ENCODE measurements at places on chromosomes 6 and 20. TPM values are rescaled to one million over a fixed set of nuclear protein-coding genes. Genes with fewer than 3 reads are reported as not detected.

Gene SRPK1
- polyA plus RNA-seq: 14.8 TPM

Gene BMP2
- 14.1 TPM for polyA plus RNA-seq

Gene TPBG
- polyA plus RNA-seq: 88.7 TPM

Gene IRAK1BP1
- polyA plus RNA-seq: 2.7 TPM

Gene CRISP3
- 0.65 TPM for polyA plus RNA-seq

Gene ELOVL5
- polyA plus RNA-seq: 54.3 TPM

Gene EGFL8
- 22.8 TPM for polyA plus RNA-seq

- DNase-seq: no peak
These were observed 207.6 kb downstream of the TBC1D7 start for GRCh38 chr6:13120483-13121482.

DNA sequence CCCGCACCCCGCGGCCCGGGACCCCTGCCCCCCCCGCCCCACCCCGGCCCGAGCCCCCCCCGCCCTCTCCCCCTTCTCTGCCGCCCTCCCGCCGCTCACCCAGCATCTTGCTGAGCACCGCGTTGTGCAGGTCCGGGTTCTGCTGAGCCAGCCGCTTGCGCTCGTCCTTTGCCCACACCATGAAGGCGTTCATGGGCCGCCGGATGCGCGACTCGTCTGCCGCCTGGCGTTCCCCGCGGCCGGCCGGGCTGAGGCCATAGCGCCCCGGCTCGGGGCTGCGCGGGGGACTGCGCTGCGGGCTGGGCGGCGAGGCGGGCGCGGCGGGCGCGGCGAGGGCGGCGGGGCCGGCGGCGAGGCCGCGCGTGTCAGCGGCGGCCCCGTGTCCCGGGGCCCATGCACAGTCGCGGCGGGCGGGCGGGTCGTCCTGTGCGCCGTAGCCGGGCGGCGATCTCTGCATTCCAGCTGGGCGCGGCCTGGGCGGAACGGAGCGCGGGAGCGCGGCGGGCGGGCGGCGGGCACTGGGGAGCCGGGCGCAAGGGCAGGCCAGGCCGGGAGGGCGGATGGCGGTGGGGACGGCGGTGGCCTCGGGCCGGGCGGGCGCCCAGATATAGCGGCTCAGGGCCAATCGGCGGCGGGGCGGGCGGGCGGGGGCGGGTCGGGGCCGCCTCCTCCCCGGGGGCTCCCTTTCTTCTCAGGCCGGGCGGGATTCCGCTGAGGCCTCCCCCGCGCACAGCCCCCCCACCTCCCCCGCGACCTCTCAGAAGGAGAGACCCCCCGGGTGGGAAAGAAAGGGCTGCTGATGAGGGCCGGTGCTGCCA is at the start of gene SOX18:
Gene SOX18 (minus strand): TSS at position 580 of the 818 bp plus-strand sequence. CDS start 123 bp downstream, at position 457.
- DNase-seq: no peak

DNA sequence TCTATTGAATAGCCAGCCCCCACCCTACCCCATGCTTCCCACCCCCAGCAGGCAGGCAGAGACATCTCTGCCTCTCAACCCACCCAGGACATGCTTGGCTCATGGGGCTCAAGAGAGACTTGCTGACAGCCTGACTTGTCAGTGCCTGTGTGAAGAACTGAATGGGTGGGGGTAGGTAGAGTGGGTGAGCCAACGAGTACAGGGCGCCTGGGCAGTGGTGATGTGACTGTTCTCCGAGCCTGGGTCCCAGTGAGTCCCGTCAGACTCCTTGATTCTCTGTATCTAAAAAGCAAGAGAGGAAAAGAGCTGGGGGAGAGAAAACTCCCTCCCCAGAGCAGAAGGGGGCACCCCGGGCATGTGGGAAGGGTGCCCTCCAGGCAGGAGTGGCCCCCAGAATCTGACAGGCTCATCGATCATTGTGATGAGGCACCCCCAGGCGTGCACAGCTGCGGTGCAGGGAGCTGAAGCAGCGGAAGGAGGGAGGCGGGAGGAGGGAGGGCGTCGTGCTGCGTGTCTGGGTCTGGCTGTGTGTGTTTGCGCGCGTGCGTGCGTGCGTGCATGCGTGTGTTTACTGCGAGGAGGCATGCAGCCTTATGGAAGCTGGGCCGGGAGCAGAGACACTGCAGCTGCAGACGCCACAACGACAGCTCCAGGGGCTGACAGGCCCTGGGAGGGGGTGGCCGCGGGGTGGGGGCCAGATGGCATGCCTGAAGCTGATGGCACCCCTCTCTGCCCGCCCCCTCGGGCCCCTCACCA is 40.2 kb downstream of the FOXP4 start:
- no peak for DNase-seq

GRCh38 chr20:37295001-37295400 is 5.5 kb downstream of the MANBAL start:
- DNase-seq: no peak

DNA sequence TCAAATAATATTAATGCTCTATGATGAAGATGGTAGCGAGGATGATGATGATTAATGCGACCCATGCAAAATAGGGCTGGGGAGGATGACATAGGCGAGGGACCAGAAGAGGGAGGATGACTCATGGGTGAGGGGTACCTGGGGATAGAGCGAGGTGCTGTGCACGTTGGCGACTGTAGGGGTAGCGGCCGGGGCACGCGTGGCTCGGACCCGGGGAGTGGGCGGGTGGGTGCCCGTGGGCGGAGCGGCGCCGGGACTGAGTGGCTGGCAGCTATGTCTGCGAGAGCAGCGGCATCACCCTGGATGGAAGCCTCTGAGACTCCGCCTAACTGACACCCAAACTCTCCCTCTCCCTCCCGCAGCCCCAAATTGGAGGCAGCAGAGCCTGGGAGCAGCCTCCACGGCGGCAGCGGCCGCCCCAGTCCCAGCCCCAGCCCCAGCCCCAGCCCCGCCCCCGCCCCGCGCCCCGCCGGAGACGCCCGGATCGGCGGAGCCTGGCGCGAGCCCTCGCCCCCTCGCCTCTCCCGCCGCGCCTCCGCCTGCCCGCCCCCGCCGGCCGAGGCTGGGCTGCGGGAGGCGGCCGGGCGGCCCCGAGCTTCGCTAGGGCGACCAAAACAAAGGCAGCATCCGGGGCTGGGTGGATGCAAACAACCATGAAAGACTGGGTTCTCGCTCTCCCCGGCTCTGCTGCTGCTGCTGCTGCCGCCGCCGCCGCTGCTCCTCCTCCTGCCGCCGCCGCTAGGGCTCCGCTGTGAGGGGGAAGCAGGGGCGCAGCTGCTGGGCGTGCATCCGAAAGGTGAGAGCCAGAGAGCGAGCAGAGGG is at the start of gene RIMS1:
Gene RIMS1 (plus strand): TSS at position 367 of the 822 bp plus-strand sequence. CDS start 474 bp downstream, outside the sequence.
- no peak for DNase-seq

DNA sequence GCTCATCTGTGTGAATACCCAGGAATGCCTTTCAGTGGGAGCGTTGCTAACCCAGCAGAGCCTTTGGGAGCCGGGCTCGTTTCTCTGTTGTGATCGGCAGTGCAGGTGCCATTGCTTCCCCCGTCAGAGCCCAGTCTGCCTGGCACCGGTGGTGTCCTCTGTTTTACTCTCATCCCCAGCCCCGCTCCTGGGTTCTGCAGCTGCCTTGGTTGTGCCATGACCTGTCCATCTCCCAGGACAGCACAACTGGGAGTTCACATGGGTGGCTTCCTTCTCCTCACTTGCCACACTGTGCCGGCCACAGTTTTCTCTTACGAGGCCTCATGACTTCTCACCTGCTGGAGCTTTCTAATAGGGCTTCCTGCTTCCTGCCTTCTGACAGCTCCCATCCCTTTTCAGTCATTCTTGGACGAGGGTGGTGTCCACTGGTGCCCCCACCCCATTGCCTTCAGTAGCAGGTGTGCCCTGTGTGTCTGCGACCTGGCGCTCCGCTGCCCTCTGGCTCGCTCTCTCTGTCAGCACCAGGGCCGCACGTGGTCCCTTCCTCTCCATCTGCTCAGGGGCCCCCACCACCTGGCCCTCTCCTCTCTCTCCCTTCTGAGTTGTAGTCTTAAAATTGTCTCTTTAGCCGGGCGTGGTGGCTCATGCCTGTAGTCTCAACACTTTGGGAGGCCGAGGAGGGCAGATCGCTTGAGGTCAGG is 110.9 kb downstream of the RPP40 start:
- no peak for DNase-seq

DNA sequence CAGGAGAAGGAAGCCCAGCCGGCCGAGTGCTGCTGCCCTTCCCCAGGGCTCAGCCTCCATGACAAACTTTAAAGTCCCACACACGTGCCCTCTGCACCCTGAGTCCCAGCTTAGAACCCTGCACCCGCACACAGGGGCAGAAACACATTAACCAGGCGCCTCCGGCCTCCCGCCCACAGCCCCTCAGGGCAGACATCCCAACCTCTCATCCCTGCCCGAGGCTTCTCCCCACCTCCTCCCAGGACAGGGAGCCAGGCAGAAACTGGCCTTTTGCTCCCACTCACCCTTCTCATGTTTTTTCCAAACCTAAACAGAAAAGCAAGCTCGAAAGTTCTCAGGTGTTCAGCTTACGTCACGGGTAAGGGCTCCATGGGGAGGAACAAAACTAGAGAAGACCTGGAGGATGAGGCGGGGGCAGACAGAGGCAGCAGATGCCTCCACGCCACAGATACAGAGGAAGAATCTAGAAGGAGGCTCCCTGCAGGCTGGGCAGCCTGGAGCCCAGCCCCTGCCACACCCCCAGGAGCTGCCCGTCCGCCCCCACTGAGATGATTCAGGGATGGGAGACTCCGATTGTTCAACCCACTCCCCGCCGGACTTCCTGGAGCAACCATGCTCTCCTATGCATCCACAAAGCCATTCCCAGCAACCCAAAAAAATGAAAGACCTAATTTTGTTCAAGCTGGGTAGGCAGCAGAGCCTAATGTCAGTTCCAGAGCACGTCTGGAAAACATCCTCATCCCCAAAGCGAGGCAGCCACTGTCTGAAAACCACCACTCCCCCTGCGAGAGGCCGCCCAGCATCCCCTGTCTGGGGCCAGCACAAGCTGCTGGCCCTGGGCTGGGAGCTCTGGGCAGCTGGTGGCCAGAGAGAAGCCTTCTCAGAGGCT is 8.8 kb downstream of the KCNQ2 start:
- no peak for DNase-seq

DNA sequence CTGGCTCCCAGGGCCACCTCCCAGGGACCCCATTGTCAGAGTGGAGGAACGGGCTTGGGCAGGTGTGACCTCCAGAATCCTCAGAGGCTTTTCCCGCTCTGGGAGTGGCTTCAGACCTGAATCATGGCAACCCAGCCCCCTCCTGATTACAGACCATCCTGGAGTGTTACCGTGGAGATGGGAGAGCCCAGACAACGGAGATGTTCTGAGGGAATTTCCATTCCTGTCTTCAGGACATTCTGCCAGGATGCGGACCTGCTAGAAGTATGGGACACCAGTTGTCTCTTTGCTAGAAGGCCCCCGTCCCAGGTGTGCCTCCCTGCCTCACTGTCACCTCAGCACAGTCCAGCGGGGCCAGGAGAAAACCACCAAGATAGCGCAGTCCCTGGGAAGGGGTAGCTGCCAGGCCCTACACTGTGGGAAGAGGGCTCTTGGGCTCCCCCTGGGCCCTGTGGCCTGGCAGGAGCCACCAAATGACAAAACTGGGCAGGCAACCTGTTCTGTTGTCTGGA is 109.9 kb downstream of the PSMB1 start:
- no peak for DNase-seq

DNA sequence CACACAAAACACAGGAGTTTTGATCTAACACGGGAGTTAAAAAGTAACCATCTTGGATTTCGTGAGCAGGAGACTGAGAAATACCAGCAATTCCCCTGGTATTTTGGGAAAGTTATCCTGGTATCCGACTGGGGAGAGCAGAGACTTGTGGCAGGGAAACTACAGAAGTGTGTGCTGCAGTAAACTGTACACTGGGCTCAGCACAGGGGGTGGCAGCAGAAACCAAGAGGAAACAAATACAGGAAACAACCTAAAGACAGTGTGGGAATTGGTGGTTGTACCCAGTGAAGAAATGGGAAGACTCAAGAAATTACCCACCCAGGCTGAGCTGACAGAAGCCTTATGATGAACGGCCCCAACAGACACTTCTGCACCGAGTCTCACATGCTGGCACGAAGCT is 109.8 kb downstream of the CHD6 start:
- DNase-seq: no peak

- no peak for DNase-seq
These were observed 149.6 kb downstream of the ZFP64 start for GRCh38 chr20:52041966-52042365.

- no peak for DNase-seq
These were observed 1.9 kb upstream of the SFT2D1 start for GRCh38 chr6:166344240-166344639.

GRCh38 chr6:157773248-157773773 is 49.7 kb upstream of the SNX9 start:
- DNase-seq: no peak
